SJSA1 (cell line): ENCODE measurements at places on chromosomes 16 and 17. TPM values are rescaled to one million over a fixed set of nuclear protein-coding genes. Genes with fewer than 3 reads are reported as not detected.

GRCh38 chr16:85179344-85180046 is 67.2 kb upstream of the CIBAR2 start:
- H3K4me3 ChIP-seq, result no peak overlapping the region
- H3K27ac ChIP-seq, result no peak overlapping the region
- peaks cover 41% of the 10 kb centered on the region for H3K36me3 ChIP-seq
- peaks cover 8% of the 10 kb centered on the region for H3K4me1 ChIP-seq
- H3K27me3 ChIP-seq, result no peaks in the 10 kb centered on the region

- H3K4me3 ChIP-seq, result no peak overlapping the region
- peak; percentile 60 for DNase-seq
- H3K27me3 ChIP-seq, result no peaks in the 10 kb centered on the region
- no peaks in the 10 kb centered on the region for H3K4me1 ChIP-seq
- no peaks in the 10 kb centered on the region for H3K36me3 ChIP-seq
Measured at GRCh38 chr17:66200685-66201092, 8.8 kb upstream of the CEP112 start.

DNA sequence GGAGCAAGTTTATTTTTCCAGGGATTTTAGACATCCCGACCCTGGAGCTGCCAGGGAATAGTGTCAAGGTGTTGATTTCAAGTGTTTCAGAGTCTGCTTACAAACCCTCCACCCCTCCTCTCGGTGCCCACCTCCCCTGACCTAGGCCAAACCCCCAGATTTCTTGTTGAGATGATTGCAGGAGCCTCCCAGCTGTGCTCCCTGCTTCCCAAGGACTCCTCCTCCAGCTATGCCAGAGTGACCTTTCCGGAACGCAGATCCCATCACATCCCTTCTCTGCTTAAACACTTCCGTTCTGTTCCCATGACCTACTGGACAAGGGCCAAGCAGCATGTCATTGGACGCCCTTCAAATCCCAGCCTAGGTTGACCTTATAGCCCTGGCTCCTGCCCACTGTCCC is 23.7 kb upstream of the CDH1 start:
- H3K36me3 ChIP-seq, result no peaks in the 10 kb centered on the region
- no peak overlapping the region for H3K4me3 ChIP-seq
- no peaks in the 10 kb centered on the region for H3K27me3 ChIP-seq
- peaks cover 4% of the 10 kb centered on the region for H3K4me1 ChIP-seq
- no peak for DNase-seq

GRCh38 chr17:65794572-65794971 is 233.1 kb upstream of the AXIN2 start:
- no peaks in the 10 kb centered on the region for H3K4me1 ChIP-seq
- no peaks in the 10 kb centered on the region for H3K36me3 ChIP-seq
- DNase-seq, result no peak
- H3K27ac ChIP-seq, result no peak overlapping the region

DNA sequence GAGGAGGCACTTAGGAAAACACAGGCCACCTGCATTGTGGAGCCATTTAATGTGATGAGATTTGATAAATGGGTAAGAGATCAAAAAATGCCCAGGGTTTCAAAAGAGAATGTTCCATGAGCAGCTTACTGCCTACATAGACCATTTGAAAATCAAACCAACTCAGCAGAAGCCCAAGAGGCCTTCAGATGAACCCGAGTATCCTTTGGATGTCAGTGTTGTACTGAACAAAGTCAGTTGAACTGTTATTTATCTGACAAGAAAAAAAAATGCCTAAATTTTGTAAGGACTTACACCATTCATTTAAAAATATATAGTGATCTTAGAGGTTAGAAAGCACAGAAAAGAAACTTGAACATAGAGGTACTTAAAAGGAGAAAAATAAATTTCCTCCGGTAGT is 381.7 kb downstream of the ZFHX3 start:
- H3K27ac ChIP-seq, result no peak overlapping the region
- H3K27me3 ChIP-seq, result no peaks in the 10 kb centered on the region
- H3K36me3 ChIP-seq, result no peaks in the 10 kb centered on the region
- no peak overlapping the region for H3K4me3 ChIP-seq
- no peaks in the 10 kb centered on the region for H3K4me1 ChIP-seq

DNA sequence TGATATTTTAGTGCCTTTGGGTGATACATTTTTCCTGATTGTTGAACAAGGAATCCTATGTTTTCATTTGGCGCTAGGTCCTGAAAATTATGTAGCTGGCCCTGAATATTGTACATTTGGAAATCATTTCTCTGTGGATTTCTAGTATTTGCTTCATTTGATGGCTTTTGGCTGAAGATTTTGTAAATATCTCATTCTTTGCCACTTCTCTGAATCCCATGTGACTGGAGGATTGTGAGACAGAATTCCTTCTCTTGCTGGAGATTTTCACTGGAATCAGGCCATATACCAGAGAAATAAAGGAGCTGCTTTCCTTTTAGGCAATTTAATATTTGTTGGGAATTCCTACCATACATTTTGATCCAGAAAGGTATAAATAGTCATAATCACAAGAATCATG is 8.6 kb downstream of the KRT28 start:
- no peak for DNase-seq
- no peaks in the 10 kb centered on the region for H3K4me1 ChIP-seq
- H3K4me3 ChIP-seq, result no peak overlapping the region

DNA sequence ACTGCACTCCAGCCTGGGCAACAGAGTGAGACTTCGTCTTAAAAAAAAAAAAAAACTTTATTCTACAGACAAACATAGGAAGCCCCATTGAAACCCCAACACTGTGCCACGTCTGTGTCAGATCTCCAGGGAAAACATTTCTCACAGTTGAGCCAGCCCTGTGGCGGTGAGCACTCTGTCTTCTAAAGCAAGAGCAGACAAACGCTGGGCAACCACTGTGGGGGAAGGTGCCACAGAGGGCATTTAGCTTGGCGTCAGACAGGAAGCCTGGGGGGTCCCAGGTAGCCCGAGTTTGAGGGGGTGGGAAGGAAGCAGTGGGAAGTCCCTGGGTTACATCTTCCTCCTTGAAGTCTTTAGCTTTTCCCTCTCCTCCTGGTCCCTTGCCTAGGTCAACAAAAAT is 16.0 kb downstream of the C17orf100 start:
- DNase-seq, result no peak
- no peaks in the 10 kb centered on the region for H3K36me3 ChIP-seq
- peaks cover 6% of the 10 kb centered on the region for H3K27me3 ChIP-seq
- no peak overlapping the region for H3K4me3 ChIP-seq
- H3K4me1 ChIP-seq, result no peaks in the 10 kb centered on the region
- no peak overlapping the region for H3K27ac ChIP-seq

Gene IGF2BP1
- 5.0 and 8.7 TPM in 2 replicates for total RNA-seq

Gene BAHCC1
- total RNA-seq, result 5.7 and 6.6 TPM in 2 replicates

Gene PRAC1
- not detected in 2 replicates for total RNA-seq
